ENCODE measurements at places on chromosomes 3 and 15.
A peak's percentile ranks its signal among the peaks of the same experiment; 100 is the strongest.

DNA sequence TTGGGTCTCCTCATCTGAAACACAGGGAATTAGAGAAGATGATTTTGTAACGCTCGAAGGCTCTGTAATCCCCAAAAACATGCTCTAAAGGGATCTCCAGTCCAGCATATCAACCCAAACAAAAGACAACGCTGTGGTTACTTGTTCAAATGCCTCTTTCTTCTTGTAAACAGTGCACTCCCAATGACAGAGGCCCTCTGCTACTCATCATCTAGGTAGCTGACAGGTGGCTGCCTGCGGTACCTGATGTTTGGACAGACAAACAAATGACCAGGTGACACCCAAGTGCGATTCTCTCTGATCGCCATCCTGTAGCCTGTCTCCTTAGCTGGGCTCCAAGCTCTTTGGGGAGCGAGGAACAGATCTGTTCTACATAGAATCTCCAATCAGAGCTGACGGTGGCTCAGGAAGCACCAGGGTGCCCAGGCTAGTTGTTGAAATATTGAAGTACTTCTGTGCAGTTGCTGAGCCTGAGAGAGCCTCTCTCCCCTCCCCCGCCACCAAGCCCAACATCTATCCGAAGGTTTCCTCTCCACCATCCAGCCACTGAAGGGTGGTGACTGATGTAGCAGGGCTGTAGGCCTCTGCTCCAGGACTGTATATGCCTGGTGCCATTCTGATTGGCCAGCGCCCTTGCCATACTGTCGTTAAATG is 238.7 kb downstream of the XXYLT1 start:
- peak; percentile 37 for DNase-seq

GRCh38 chr3:160686955-160687535 is 10.1 kb downstream of the ARL14 start:
- DNase-seq, result no peak

- DNase-seq, result no peak
Measured at GRCh38 chr3:186847437-186847836, 4.9 kb downstream of the ADIPOQ start.

DNA sequence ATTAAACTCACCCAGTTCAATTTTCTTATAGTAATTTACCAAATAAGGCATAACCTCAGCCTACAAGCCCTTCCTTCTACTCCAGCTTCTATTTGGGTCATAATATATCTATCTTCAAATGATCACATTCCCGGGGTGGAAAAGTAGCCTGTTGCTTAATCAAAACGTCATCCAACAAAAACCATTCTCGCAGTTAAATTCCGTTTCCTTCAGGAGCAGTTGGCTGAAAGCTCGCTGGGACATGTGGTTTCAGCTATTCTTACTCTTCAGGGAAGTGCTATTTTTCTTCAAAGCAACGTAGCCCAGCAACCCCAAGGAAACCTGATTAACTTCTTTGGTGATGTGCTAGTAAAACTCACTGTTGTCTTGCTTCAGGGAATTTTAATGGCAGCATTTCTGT is 59.6 kb downstream of the MAGI1 start:
- no peak for DNase-seq

- DNase-seq, result no peak
Measured at GRCh38 chr15:63384906-63385305, 3.3 kb upstream of the CA12 start.

- no peak for DNase-seq
Measured at GRCh38 chr3:23785882-23786281, 19.9 kb upstream of the UBE2E1 start.

DNA sequence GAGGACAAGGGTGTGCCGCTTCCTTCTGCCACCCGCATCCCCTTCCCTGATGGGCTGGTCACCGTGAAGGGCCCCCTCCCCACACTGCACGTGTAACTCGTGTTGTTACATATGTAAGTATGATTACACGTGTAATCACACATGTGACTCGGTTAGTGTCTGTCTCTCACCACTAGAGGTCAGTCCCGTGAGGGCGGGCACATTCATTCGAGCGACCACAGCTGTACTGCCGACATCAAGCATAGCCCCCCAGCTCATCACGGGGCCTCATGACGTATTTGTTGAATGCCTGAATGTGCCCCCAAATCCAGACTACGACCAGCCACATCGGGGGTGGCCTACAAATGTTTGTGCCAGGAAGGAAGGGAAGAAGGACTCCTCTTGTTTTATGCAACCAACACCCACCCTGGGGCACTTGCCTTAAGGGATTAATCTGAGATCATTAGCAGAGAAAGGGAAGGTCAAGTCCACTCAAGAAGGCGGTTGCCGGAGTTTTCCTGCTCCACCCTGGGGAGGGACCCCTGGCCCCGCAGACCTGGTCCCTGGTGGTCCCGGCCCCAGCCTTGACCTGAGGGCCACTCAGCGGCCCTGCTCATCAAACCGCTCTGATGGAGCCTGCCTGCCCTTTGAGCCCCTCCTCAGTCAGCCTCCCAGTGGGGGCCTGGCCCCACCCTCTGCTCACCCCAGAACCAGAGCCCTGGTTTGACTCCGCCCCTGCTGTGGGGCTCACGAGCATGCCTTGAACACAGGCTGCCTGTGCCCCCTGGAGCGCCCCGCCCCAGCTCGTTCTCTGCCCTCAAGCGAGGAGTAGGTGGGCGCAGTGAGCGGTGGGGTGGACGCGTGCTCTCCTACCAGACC is 52.8 kb downstream of the RGMA start:
- DNase-seq, result peak; percentile 82

GRCh38 chr3:197468866-197469382 is 86.8 kb downstream of the BDH1 start:
- no peak for DNase-seq

DNA sequence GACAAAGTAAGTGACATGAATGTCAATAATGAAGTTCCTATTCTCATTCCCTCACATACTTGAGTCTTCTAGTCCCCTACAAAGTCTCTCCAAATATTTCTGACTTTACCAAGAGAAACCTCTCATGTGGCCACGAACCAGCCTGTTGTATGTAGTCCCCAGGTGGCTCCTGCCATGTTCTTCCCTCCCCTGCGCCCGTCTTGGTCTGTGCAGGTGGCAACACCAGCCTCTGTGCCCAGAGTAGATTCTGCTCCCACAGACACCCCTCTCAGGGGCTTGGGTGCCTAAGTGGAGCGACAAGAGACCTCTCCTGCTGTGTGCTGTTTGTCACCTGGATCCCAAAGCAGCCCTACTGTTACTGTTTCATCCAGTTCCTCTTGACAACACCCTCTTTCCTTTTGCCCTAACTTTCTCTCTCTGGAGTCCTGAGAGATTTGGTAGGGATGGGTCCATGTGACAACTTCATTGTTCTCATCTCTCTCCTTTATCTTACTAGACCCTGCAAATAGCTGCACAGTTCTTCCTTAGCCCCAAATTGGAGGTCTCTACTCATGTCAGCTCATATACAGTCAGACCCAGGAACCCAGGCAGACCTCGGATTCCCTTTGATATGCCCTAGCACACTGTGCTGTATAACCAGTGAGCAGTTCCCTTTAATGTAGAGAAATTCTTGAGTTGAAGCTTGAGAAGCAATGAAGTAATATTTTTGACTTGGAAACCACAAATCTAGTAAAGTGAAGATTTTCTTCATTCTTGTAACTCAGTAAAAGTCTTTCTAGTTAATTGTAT is 56.9 kb downstream of the POLR2M start:
- DNase-seq, result no peak

DNA sequence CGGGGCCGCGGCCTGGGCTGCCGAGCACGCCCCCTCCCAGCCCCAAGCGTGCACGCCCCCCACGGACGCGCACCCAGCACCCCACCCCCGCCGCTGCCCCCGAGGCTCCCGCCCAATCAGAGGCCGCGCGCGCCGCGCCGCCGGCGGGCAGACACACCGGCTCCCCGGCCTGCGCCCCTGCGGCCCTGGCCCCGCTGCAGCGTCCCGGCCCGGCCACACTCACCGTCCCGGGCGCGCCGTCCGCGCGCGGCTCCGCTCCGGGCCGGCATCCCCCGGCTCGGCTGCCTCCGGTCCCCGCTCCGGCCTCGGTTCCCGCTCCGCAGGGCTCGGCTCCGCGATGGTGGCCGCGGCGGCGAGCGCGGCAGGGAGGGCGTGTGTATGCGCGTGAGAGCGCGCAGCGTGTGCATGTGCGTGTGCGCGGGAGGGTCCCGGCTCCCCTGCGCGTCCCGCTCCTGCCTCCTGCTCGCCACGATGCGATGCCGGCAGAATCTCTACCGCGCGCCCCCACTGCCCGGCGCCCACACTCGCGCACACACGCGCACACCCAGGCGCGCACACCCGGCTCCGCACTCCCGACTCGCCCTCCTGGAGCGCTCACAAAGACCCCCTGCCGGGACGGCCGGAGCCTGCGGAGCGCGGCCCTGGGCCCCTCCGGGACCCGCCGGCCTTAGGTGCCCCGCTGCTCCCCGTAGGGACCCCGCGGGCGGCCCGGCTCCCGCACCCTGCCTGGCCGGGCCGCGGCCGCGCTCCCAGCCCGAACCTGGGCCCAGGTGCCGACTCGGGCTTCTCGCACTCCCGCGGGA is 186.5 kb upstream of the LINGO1 start:
- no peak for DNase-seq

- no peak for DNase-seq
Measured at GRCh38 chr3:151873398-151873797, at the start of gene SUCNR1. Gene SUCNR1, plus strand, starts transcription at chr3:151873643. Its CDS starts 6,250 bp downstream, at chr3:151879893.

Measured in posterior vena cava (tissue), 2 donors.